ENCODE measurements at places on chromosomes 1 and 21.

GRCh38 chr21:27519361-27519760 is 552.5 kb upstream of the ADAMTS5 start:
- no peak for DNase-seq

DNA sequence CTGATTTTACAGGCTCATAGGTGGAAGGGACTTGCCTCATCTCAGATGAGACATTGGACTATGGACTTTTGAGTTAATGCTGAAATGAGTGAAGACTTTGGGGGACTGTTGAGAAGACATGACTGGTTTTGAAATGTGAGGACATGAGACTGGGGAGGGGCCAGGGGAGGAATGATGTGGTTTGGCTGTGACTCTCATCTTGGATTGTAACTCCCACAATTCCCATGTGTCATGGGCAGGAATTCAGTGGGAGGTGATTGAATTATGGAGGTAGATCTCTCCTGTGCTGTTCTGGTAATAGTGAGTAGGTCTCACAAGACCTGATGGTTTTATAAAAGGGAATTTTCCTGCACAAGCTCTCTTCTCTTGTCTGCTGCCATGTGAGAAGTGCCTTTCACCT is 20.8 kb downstream of the SCYL3 start:
- DNase-seq = no peak

DNA sequence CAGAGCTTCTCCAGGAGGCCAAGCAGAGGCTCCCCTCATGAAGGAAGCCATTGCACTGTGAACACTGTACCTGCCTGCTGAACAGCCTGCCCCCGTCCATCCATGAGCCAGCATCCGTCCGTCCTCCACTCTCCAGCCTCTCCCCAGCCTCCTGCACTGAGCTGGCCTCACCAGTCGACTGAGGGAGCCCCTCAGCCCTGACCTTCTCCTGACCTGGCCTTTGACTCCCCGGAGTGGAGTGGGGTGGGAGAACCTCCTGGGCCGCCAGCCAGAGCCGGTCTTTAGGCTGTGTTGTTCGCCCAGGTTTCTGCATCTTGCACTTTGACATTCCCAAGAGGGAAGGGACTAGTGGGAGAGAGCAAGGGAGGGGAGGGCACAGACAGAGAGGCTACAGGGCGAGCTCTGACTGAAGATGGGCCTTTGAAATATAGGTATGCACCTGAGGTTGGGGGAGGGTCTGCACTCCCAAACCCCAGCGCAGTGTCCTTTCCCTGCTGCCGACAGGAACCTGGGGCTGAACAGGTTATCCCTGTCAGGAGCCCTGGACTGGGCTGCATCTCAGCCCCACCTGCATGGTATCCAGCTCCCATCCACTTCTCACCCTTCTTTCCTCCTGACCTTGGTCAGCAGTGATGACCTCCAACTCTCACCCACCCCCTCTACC is 19.1 kb downstream of the CSF1 start:
- peak; percentile 51 for DNase-seq

- no peak for DNase-seq
Measured at GRCh38 chr1:36136535-36136934, 11.5 kb upstream of the COL8A2 start.

DNA sequence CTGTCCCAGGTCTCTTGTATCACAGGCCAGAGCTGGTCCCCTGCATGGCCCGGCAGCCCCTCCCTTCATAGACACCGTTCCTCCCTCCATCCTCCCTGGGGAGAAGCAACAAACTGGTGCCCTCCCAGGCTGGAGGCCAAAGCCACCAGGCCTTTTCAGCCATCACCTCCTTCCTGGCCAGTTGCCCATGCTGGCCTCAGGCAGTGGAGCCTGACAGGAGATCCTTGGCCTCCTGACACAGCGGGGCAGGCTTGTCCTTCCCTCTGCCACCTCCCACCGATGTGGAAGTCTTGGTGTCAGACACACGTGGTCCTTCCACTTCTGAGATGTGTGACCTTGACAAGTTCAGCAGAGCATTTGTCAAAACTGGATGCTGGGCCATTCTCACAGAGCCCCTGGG is 206.0 kb downstream of the HIVEP3 start:
- no peak for DNase-seq

GRCh38 chr1:10059342-10059718 is 26.6 kb downstream of the UBE4B start:
- DNase-seq = no peak

GRCh38 chr1:9179463-9180110 is 50.7 kb upstream of the GPR157 start:
- no peak for DNase-seq

GRCh38 chr1:207021139-207021861 is 11.3 kb downstream of the C1orf116 start:
- DNase-seq = no peak

DNA sequence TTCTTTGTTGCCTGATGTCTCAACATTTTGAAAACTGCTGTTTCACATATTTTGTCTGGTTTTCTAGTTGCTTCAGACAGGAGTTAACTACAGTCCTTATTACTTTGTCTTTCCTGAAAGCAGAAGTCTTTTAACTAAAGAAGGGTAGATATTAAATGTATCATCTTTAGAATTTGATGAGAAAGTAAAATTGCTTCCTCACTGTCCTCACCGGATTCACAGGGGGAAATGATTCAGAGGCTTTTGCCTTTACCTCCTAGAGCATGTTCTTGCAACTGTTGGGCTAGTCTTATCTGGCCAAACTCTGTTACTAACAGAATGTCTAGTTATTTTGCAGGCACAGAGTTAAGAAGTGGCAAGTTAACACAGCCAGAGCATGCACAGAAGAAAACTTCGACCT is 107.2 kb upstream of the VAV3 start:
- no peak for DNase-seq

DNA sequence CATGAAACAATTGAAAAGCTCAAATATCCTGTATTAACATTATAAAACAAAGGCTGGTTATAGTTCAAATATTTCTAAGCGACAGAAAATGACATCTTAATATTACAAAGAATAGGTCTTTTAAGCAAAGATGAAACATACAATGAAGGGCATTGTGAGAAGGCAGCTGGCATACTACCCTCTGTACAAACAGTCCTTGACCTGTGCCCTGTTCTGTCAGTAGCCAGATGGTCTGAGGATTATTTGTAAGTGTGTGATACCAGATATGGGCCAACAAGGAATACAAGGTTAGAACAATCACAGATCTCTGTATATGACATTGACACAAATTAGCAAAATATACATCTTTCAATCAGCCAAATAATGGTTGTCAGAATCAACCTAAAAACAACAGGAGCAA is 1350.4 kb downstream of the AMY1C start:
- DNase-seq = no peak

- no peak for DNase-seq
Measured at GRCh38 chr1:37047542-37047941, 13.2 kb upstream of the GRIK3 start.

DNA sequence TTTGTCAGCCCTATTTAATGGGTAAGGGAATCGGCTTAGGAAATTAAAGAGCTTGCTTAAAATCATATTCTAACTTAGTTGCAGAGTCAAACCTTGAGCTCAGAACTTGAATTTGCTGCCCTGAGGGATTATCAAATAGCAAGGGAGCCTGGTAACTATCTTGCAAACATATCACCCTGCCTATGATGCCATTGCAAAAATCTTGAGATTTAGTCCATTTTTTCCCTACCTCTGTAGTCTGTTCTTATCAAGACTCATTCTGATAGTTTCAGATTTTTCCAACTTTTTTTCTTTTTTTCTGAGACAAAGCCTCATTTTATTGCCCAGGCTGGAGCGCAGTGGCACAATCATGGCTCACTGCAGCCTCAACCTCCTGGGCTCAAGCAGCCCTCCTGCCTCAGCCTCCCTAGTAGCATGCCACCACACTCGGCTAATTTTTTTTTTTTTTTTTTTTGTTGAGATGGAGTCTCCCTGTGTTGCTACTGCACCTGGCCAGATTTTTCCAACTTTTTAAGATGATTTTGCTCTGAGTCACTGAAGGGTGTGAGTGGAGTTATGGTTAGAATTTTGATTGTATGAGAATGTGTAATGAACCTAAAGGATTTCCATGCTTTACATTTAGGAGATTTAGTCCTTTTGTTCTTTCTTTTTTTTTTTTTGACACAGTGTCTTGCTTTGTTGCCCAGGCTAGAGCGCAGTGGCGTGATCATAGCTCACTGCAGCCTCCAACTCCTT is 12.2 kb downstream of the SARS1 start:
- no peak for DNase-seq

GRCh38 chr1:167345386-167345733 is 124.7 kb downstream of the POU2F1 start:
- no peak for DNase-seq

DNA sequence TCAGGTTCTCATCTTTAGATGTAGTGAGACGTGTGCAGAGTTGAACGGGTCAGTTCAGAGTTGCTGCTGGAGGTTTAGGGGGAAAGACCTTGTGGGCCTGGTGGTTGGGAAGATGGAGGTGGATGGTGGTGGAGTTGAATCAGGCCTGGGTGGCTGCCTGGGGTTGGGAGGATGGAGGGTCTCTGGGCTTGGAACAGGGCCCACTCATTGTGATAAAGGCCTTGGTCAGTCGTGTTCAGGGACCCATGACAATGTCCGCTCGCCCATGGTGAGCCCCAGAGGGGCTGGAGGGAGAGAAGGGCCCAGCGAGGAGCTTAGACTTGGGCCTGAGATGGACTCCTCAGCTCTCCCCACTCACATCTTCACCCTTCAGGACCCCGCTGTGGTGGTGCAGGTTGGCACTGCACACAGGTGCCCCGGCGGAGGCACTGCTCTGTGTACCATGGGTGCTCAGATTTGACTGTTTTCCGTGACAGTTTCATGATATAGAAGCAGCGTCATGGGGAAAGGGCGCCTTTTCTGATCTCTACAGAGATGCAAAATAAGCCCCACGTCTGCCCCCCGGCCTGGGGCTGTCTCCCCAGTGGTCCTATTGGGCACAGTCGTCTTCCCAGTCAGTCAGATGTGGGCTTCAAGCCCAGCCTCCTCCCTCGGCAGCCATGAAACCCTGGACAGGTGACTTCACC is 39.2 kb downstream of the DISP3 start:
- DNase-seq = no peak

DNA sequence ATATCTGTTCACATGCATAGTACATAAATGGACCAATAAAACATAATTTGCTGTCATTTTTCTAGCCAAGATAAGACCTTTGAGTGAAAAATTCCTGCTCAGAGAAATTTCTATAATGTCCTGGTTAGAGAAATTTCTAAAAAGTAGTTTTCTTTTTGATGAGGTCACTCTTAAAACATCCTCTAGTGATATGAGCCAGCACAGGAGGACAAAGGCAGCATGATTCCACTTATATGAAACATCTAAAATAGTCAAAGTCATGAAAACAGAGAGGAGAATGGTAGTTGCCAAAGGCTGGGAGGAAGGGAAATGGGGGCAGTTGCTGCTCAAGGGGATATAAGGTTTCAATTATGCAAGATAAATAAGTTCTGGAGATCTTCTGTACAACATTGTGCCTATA is 239.4 kb downstream of the BACH1 start:
- DNase-seq = no peak

- DNase-seq = peak; percentile 66
Measured at GRCh38 chr1:39657923-39658485, 13.9 kb downstream of the NT5C1A start.

- DNase-seq = no peak
Measured at GRCh38 chr1:247908766-247909165, 11.3 kb upstream of the OR2T8 start.

DNA sequence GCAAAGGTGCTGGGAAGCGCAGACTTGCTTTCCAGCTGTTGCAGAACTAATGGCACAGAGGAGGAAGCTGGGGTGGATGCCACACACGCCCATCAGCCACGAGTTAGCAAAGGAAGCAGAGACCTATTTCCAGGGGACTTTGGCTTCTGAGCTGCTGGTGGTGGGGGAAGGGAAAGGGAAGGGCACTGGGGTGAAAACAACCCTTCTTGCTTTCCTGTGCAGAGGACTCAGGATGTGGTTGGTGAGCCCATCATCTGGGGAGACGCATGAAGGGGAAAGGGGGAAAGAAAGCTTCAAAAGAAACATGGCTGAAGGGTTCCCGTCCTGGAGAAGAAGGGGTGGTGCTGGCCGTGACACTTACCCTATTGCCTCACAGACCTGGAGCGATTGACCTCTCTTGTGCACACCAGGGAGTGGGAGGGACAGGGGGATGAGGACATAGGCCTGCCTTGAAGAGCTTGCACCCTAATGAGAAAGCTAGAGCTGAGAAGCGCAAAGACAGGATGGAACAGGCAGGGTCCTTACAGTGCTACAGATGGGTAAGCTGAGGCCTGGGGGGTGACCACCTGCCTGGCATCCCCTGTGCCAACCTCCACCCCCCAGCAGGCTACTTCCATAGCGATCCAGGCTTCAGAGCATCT is 140.8 kb upstream of the RAB4A start:
- no peak for DNase-seq

GRCh38 chr1:189697113-189697512 is 780.6 kb downstream of the BRINP3 start:
- no peak for DNase-seq

DNA sequence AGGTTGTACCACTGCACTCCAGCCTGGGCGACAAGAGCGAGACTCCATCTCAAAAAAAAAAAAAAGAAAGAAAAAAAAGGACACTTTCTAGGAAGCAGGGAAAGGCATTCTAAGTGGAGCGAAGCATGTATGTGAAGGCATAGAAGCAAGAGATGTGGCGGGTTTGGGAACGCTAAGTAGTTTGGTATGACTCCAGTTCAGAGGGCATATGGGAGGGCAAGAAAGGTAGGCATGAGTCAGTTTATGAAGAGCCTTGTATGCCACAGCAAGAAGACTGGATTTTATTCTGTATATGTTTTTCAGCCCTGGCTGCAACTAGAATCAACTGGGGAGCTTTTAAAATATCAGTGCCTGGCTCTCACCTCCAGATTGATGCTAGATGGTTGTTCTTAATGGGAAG is 4.4 kb upstream of the ELOVL1 start:
- no peak for DNase-seq

GRCh38 chr1:201538612-201539551 is at the start of gene NAV1:
NAV1 (plus strand) TSS chr1:201539127; CDS start chr1:201622885, 83,758 bp downstream.
- DNase-seq = peak; percentile 63

GRCh38 chr21:25515484-25516405 is 91.5 kb downstream of the MRPL39 start:
- no peak for DNase-seq

DNA sequence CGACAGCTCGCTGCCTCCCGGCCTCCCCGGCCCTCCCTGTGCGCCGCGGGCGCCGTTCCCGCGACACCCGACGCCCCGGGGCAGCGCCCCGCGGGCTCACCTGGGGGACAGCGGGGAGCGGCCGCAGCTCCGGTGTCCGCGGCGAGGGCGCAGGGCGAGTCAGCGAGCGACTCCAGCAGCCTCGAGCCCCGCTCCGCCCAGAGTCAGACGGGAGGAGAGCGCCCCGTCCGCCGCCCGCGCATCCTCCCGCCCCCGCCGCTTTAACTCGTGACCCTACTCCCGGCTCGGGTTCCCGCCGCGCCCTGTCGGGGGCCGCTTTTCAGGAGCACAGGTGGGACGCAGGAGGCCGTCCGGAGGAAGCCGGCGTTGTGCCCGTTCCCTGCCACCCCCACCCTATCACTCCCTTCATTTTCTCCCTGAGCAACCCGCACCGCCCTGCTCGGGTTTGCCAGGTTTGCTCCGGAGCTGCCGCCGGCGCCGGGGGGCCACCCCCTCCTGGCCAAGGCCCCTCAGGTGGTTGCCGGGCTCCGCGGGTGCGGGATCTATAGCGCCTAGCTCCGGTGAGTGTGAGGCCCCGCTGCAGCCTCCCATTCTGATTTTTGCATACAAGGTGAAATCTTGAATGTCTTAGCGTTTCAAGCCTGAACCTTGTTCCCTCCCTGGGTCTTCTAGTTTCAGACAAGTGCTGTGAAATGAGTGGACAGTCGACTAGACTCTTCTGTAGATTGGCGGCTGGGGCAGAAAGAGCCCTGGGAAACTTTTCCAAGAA is at the start of gene MCOLN3:
Gene MCOLN3, minus strand, starts transcription at position 205 of the 769 bp plus-strand sequence. CDS start 3,140 bp downstream, outside the sequence.
- peak; percentile 26 for DNase-seq
